Right renal cortex interstitium (tissue), 3 donors: ENCODE measurements at places on chromosomes 7 and 10.

DNA sequence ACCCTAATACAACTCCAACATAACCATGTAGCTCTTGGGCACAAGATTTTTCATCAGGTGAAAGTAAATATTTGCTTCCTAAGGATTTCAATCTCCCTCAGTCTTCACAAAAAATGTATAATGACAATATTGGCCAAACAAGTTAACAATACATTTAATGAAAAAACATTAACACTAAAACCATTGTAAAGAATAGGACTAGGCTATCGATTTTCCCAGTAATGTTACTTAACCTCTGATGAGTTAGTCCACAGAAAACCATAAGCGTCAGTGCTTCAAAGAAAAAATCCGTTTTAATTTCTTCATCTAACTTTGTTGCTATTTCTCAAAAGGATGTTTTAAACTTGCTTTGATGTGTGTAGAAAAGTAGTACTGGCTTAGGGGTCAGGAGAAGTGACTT lies 1.2 kb downstream of the ZNF33B start:
- DNase-seq: no peak

DNA sequence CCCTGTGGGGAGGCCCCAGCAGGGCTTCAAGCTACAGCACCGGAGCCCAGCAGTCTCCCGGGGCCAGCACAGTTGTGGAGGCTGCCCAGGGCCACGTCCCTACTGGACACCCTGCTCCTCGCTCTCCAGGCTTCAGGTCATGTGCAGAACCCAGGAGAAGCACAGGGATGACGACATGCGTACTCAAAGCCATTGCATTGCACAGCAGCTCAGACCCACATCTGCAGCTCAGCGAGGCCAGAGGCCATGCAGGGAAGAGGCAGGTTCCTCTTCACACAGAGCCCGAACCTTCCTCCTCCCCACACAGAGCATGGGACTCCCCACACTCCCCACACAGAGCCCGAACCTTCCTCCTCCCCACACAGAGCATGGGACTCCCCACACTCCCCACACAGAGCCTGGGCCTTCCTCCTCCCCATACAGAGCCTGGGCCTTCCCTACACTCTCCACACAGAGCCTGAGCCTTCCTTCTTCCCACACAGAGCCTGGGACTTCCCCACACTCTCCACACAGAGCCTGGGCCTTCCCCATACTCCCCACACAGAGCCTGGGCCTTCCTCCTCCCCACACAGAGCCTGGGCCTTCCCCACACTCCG lies 12.3 kb downstream of the CFAP46 start:
- DNase-seq: no peak

DNA sequence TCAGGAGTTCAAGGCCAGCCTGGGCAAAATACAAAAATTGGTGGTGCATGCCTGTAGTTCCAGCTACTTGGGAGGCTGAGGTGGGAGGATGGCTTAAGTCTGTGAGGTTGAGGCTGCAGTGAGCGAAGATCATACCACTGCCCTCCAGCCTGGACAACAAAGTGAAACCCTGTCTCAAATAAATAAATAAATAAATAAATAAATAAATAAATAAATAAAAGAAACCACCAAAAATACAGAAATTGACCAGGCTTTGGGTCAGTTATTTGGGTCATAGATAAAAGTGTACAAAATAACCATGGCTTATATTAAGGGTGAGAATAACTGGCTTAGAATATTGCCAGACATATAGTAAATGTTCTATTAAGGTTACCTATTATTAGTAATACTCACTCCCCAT lies 129.2 kb downstream of the NEUROD6 start:
- DNase-seq: no peak

DNA sequence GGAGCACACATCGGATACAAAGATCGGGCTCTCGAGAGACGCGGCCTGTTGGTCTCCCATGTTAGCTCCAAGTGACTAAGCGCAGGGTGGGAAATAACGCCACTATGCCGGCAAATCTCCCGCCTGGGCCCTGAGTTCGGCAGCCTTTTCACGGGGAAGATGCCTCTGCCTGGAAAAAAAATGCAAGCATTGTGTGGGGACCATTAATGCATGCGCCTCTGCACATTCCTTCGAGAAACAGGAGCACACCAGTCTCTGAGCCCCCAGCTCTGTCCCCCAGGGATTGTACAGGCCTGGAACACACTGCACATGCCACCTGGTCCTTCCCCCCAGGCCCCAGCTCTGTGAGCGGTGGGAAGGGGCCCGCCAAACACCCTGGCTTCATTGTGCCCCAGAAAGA lies 44.1 kb downstream of the FBXW4 start:
- DNase-seq: no peak
